ENCODE measurements at places on chromosomes 11 and 22.

GRCh38 chr11:109423466-109424190 lies 1.6 kb downstream of the C11orf87 start:
- no peak for DNase-seq

DNA sequence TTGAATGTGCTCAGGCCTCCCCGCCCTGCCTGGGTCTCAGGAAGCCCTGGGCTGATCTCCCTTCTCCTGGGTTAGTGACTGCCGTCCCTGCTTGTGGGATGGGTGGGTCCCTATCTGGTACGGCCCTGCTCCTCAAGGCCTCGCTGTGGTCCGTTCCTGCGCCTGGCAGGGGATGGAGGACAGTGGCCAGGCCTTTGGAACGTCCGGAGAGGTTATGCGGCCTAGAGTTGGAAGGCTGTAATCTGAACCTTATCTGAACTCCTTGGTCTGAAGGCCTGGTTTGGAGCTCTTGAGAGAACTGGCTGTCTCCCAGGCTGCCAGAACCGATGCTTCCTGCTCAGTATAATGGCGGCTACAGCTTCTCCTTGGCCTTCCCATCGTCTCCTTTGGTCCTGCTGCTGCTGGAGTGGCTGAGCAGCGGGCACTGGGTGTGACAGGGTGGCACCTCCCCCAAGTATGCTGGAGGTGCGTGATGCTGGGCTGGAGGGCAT lies 72.8 kb downstream of the FLI1 start:
- DNase-seq: no peak

DNA sequence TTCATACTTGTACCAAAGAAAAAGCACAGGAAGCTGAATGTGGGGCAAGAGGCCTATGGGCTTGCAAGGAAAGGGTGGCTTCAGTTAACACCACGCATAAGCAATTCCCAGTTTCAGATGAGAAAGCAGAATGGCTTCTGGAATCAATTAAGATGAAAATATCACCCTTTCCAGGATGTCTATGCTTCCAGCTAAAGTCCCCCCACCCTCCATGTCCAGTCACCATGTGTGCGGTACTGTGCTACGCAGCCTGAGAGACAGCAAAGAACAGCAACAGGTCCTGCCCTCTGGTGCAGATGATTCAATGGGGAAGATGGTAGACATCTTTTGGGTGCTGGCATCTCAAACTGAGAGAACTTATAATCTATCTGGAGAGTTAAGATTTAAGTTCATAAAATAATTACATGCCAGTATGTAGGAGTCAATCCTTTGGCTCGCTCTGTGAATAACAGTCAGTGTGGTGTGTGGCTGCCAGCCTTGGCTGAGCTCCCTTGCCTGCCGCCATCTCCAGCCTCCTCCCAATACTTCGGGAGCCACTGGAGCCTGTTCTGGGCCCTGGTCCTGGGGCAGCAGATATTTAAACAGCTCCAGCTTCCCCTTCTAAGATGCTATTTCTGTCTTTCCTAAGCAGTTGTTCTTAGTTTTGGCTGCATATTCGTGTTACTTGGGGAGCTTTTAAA lies 44.5 kb downstream of the ME3 start:
- DNase-seq: no peak

GRCh38 chr11:72224564-72225410 lies at the start of gene INPPL1:
INPPL1 (plus strand) TSS chr11:72224767; CDS start chr11:72224985, 218 bp downstream.
- peak; percentile 16 for DNase-seq

DNA sequence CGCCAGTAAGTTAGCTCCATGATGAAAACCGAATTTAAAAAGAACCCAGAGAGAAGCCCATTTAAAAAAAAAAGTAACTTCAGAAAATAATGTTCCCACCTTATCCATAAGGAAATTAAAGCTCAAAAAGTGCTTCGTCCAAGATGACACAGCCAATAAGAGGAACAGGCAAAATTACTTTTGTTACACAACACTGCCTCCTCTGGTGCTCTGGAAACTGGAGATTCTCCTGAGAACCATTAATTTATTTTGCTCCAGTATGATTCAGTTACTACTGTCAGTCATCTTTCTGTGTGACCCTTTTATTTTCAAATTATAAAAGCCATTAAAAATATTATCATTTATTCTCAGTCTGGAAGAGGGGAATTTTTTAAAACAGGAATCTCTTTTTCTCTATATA lies 2.0 kb downstream of the IFT27 start:
- no peak for DNase-seq

DNA sequence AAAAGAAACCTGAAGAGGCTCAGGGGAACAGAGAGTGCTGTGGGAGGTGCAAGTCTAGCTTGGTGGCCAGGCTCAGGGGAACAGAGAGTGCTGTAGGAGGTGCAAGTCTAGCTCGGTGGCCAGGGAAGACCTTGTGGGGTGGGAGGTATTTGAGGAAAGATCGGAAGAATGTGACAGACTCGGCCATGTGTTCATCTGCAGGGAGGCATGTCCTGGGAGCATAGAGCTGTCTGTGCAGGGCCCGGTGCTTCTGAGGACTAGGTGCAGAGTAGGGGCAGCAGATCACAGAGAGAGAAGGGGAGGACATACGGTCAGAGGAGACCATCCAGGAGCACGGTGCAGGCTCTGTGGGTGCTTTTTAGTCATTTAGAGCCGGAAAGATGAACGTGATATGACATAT lies 10.8 kb downstream of the IFITM10 start:
- DNase-seq: no peak

- DNase-seq: no peak
These were observed 560.0 kb downstream of the TMEM135 start for GRCh38 chr11:87597725-87598124.

- no peak for DNase-seq
These were observed 1394.7 kb downstream of the BRD1 start for GRCh38 chr22:48432781-48433518.

DNA sequence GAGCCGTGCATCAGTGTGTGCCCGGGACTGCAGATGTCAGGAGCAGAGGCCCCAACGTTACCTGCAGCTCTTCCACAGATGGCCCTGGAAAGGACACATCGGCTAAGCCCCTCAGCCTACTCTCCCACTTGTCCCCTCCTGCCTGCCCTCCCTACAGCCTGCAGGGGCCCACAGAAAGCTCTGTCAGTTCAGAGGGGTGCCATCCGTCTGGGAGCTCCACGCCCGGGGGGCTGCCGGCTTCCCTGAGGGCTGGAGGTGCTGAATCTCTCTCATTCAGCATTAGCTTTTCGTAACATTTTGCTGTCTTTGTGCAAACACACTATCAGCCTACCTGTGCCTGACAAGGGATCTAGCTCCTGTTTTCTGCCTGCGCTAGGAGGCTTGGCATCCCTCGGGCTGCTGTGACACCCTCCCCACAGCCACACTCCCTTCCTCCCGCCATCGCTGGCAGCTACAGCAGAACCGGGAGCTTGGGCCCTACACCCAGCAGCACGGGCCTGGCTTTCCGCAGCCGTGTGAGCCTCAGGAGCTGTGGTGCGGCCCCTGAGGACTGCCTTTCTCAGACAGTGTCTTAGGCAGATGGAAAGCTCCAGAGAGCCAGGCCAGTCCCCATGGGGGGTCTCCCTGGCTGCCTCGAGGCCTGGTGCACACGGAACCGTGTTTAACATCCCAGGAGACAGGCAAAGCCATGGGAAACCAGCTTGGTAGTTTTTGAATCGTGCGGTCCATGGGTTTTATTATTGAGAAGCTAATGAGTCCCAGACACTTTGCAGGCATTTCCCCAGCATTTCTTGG lies 198.3 kb upstream of the B3GAT1 start:
- no peak for DNase-seq

- no peak for DNase-seq
These were observed 10.2 kb upstream of the IL17RA start for GRCh38 chr22:17074648-17075002.

DNA sequence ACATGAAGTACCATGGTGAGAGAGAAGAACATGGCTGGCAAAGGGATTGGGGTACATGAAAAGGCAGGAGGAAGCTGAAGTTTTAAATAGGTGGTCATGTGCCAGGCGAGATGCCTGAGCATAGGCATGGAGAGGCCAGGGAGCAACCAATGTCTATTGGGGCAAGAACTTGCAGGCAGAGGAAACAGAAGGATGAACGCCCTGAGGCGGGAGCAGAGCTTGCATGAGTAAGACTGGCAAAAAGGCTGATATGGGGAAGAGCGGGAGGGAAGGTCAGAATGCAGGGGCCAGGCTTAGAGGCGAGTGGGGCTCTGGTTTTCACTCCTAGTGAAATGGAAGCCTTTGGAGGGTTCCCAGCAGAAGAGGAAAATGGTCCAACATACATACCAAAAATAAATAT lies 52.5 kb upstream of the VSTM5 start:
- DNase-seq: no peak

DNA sequence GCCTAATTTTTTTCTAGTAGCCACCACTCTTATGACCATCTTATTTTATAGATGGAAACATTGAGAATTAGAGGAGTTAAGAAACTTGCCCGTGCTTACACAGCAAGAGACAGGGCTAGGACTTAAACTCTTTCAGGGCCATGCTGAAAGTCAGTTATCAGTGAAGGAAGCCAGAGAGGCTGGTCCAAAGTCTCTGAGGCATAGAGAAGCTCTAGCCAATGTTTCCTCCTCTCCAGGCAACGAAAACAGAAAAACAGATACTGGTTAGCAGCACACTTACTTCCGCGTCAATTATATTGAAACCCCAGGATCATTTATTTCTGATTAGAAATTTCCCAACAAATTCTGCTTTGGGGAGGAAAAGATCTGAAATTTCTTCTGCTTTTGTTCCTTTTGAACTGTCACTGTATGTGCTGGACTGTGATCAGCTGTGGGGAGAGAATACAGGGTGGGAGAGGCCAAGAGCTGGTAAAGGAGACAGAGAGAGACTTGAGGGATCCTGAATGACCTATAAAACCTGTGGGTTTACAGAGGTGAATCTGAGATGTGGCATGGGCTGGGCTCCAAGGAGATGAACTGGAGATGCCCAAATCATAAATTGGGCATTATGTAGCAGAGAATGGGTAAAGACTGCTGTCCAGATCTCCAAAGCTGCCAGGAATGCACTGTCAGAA lies 37.5 kb upstream of the CAPRIN1 start:
- no peak for DNase-seq

DNA sequence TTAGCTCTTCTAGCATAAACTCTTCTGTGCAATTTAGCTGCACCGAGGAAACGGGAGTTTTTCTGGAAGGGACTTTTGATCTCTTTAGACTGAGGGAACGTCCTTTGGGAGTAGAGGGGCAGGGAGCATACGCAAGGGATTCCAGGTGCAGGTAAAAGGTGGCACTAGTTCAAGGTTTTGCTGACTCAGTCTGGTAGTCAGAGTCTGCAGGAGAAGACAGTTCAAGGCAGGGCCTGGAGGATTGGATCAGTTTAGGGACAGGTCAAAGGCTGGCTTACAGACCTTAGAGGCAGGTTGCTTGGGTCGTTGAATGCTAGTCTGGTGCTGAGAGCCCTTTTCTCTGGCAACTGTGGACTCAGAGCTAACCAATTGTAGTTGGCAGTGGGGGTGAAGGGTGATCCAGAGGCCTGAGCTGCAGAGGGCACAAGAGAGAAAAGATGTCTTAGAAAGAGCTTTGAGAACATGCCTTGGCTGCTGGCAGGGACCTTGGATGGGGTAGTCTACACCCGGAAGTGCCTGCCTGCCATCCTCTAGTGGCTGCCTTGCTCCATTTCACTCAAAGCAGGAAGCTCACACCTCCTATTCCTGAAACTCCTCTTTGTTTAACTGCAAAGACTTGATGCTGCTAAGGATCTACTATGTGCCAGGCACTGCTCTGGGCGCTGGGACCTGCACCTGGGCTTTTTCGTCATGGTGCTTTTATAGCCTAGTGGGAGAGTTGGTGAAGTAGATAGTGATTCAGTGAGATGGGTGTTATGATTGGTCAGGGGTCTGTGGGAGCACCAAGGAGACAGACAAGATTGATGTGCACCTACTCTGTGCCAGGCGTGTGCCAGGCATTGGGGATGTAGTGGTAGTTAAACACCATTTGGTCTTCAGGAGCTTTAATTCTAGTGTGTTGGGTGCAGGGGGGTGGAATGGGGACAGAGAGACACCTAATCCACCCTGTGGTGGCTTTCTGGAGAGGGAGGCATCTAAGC lies 17.1 kb downstream of the MIAT start:
- DNase-seq: no peak

GRCh38 chr11:88313441-88313840 lies 24.1 kb downstream of the CTSC start:
- DNase-seq: no peak

GRCh38 chr11:117663414-117663813 lies 133.6 kb downstream of the DSCAML1 start:
- DNase-seq: no peak

DNA sequence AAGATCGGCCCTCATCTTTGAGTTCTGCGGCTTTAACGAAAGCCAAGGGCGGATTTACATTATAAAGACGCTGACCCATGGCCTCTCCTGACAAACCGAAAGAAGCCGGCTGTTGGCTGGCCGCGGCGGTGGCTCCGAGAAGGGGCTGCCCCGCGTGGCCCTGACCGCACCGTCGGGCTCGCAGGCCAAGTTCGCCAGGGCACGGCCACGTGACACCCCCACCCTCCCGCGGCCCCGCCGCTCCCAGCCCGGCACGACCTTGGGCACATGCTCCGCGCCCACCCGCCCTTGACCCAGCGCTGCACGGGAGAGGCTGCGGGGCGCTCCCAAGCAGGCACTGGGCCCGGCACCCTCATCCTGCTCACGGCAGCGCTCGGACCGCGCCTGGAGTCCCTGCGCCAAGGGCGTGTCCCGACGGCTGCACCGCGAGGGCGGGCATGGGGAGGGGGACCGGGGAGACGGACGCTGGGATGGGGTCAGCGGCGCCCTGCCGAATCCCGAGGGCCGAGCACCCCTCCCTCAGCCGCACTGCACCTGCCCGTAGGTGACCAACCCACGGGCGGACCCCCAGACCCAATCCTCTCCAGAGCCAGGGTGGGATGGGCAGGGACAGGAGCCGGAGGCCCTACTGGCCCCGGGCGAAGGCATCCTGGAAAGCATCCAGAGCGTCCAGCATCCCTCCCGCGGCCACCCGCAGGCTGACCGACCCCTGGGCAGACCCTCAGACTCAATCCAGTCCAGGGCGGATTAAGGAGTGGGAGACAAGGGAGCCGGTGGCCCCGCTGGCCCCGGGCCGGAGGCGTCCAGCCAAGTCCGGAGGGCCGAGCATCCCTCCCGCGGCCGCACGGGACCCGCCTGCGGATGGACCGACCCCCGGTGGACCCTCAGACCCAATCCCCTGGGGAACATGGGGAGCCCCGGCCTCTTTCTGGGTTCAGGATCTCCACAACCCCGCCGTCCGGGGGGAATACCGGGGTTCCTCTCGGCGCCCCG lies 759 bp downstream of the CPT1A start:
- DNase-seq: no peak

DNA sequence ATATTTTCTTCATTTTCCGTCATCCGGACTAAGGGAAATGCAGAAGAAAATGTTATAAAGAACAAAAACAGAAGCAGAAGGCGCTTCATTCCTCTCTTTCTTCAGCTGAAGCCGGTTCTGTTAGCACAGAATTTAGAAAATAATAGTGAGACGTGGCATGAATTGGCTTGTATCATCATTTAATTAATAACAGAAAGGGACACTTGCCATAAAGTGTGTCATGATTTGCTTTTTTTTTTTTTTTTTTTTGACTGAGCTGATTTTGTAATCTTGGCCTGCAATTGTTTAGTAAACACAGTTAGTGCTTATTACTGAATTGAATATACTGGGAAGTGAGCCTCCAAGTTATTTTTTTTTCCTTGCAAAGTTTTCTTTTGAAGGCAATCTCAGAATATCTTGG lies at the start of gene MMP27:
MMP27 (minus strand) TSS at position 144 of the 400 bp plus-strand sequence; CDS start at position 89, 55 bp downstream.
- DNase-seq: no peak
